Pulmonary artery endothelial cell (primary cell): ENCODE measurements at places on chromosomes 6 and 20. TPM values are rescaled to one million over a fixed set of nuclear protein-coding genes. Genes with fewer than 3 reads are reported as not detected.
A peak's percentile ranks its signal among the peaks of the same experiment; 100 is the strongest.

DNA sequence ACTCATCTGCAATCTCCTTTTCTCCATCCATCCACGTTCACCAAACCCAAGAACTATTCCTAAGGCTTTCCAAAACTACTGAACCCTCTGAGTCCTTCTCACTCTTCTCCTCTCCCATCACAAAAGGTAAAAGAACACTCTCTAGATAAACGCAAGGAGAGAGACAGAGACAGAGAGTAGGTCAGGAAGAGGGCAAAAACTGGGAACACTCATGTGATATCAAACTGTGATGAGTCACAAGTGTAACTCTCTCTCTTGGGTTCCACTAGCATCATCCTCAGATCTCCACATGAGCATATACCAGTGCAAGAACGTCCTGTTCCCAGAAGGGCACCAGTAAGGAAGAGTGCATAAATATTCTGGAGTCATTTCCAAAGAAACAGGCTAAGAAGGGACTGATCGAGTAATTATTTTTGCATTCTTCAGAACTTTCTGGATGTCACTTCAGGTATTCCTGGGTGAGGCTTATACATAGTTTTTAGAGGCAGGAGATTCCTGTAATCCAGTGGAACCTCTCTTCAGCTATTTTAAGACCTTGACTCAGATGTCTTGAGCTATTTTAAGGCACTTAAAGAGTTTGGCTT is 47.3 kb upstream of the STXBP5 start:
- no peak for DNase-seq

- no peak for DNase-seq
Observed at GRCh38 chr6:80969439-80969838, 783.0 kb downstream of the TENT5A start.

GRCh38 chr6:52157301-52157941 is 28.8 kb upstream of the IL17A start:
- peak; percentile 10 for DNase-seq

GRCh38 chr6:105907301-105907700 is 178.8 kb upstream of the PRDM1 start:
- DNase-seq = no peak

- no peak for DNase-seq
Observed at GRCh38 chr6:33091957-33092356, 16.2 kb downstream of the HLA-DPB1 start.

DNA sequence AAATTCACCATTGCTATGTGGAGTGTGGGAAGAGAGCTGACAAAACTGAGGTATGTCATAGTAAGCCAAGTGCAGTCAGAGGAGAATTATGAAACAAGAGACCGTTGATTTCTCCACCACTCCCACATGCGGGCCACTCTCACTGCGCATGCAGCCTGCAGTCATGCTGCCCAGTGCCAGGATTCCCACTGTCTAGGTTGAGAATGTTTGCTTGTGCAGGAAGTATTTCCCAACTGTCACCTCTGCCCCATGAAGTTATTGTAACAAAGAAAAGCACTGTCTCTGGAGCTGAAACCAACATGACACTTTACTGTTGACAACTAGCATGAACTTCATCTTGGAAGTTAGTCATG is 18.7 kb upstream of the SFT2D1 start:
- DNase-seq = no peak

DNA sequence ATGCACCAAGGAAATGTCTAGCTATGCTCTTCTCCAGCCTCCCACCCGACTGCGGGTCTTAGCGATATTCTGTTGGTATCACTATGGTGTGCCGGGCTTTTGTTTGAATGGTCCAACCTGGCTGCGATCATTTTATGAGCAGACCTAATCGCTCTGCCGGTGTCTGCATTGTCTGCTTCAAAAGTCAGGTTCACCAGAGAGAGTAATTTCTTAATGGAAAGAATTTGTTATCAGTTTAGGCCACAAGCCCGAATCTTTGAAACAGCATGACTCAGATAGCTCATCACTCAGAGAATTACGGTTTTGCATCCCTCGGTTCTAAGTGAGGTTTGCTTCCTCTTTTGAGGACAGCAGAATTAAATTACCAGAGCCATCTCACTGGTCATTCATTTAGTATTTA is 521.0 kb upstream of the ARID1B start:
- no peak for DNase-seq

GRCh38 chr20:57795977-57796560 is 86.3 kb upstream of the PMEPA1 start:
- no peak for DNase-seq

- peak; percentile 64 for DNase-seq
Observed at GRCh38 chr6:129672881-129673631, 36.9 kb downstream of the ARHGAP18 start.

GRCh38 chr20:58432186-58432954 is 43.3 kb downstream of the VAPB start:
- DNase-seq = no peak

DNA sequence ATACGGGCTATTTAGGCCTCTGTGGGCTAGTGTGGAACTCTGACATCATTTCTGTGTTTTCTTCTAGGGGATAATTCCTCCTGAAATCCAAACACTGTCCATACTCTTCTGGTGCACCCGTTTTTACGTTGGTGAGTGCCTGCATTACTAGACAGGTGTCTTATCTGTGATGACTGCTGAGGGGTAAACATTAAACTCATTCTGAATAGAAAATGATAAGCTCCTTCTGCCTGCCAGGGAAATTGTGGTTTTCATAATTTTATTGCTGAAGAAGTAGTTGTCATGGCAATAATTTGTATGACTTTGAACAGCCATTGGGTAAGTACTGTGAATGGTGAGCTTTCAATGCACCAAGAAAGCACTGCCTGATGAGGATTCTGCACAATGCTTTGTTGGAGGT is 705.6 kb downstream of the UTRN start:
- no peak for DNase-seq

DNA sequence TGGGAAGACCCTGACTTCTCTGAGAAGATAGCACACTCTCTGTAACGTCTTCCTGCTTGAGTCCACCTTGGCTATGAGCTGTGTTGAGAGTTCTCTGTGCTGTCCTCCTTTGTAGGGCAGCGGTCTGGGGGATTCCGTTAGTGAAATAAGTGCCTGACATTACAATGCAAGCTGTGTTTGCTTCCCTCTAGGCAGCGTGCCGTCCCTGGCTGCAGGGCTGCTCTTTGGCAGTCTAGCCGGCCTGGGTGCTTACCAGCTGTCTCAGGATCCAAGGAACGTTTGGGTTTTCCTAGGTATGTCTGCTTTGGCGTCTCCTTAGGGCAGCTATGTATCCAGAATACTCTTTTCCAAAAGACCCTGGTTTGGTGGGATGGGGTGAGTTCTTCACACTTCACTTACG is 2.8 kb downstream of the TMEM14C start:
- DNase-seq = no peak

GRCh38 chr20:19769507-19769906 is 11.4 kb downstream of the RIN2 start:
- no peak for DNase-seq

- DNase-seq = no peak
Observed at GRCh38 chr6:166027761-166028160, 139.9 kb downstream of the TBXT start.

GRCh38 chr6:149095842-149096241 is 221.7 kb upstream of the TAB2 start:
- no peak for DNase-seq

GRCh38 chr6:105993341-105994117 is 92.6 kb upstream of the PRDM1 start:
- no peak for DNase-seq

DNA sequence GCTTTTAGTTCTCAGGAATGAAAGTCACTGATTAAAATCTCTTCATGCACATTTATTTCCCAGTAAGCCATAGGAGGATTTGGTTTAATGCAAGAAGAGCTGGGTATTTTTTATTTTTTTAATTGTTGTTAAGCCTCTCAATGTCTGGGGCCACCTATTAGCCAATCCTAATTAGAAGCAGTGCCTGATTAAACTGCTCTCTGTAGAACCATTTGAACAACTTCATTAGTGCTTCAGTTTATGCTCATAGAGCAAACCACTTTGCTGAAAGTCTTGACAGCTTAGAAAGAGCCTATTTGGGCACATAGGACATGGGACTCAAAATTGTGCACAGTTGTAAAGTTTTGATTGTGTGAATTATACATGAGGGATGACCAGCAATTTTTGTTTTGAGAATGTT is 548.9 kb downstream of the FRK start:
- DNase-seq = no peak

DNA sequence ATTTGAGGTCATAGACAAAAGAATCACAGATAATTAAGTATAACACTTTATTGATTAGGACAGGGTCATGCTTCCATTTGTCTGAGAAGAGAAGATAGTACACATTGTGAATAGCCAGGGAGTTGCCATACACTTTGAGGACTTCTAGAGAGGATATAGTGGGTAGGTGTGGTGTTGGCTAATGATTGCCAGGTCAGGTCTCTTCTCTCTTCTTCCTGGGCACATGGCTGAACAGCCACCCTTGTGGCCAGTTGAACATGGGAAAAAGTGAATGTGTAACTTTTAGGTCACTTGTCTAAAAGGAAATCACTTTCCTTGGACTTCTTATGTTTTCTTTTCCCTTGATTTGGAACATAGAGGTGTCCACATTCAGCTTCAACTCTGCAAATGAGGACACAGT is 772.1 kb upstream of the MAP3K7 start:
- no peak for DNase-seq

- no peak for DNase-seq
Observed at GRCh38 chr6:73624896-73625295, 28.9 kb downstream of the SLC17A5 start.

DNA sequence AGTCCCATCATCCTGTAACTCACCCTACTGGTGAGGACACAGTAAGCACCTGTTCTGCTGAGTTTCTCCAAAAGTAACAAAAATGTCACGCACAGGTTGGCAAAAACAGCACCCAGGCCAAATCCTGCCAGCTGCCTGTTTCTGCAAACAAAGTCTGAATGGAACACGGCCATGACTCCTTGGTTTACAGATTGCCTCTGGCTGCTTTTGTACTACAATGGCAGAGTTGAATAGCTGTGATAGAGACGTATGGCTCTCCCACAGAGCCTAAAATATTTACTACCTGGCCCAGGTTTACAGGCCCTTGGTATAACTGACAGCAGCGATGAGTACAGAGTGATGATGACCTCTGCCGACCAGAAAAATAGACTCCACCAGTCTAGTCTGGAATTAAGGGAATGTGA is 52.6 kb downstream of the CNKSR3 start:
- no peak for DNase-seq

DNA sequence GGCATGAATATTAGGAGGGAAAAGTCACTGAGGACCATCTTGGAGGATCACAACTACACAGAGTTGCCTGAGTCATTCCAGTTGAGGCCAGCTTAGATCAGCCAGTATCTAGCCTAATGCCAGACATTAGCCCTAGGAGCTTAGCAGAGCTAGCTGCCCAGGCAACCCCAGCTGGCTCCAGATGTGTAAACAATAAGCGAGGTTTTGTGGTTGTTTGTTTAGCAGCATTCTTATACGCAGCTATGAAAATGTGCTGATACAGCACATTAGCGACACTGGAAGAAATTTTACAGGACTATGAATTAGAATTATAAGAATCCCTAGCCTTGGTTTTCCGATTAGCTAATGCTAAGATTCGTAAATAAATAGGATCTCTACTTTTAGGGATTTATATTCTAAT is 59.3 kb downstream of the BTBD3 start:
- no peak for DNase-seq

The TMEM170B gene
- total RNA-seq = 5.4 and 5.6 TPM in 2 replicates

The BTNL2 gene
- not detected in 2 replicates for total RNA-seq

The DEFB113 gene
- not detected in 2 replicates for total RNA-seq

The BPIFB1 gene
- total RNA-seq = not detected in 2 replicates

The FAM135A gene
- total RNA-seq = 12.6 and 14.6 TPM in 2 replicates

The NT5E gene
- total RNA-seq = 187 and 223 TPM in 2 replicates

The REM1 gene
- 0.32 TPM in 1 of 2 replicates, not detected in the other for total RNA-seq

The NKAPL gene
- total RNA-seq = 0.59 and 1.2 TPM in 2 replicates

The ZCCHC3 gene
- total RNA-seq = 19.0 and 25.6 TPM in 2 replicates

The RCAN2 gene
- total RNA-seq = 0.07 TPM in 1 of 2 replicates, not detected in the other
